Sciatic nerve (tissue), 2 donors: ENCODE measurements at places on chromosomes 16 and 17.

- no peak for DNase-seq
These were observed 67.3 kb downstream of the PHKB start for GRCh38 chr16:47528431-47528830.

GRCh38 chr17:79919164-79919585, 79.9 kb upstream of the CBX4 start:
- DNase-seq: peak; percentile 89

DNA sequence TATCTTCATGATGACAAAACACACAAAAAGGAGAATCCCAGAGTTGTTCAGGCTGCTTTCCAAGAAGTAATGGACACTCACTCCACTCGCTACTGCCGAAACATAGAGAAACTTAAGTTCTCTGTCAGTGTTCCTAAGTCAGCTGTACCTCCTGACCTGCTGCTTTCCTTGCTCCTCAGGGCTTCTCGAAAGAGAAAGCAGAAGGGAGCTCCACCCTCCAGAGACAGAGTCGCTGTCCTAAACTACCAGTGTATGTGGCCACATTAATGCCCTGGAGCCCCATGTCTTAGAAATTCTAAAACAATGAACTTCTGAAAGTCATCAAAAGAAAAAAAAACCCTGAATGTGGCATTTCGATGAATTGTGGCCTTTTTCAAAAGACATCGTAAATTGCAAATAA, 390.8 kb upstream of the MON1B start:
- DNase-seq: no peak

DNA sequence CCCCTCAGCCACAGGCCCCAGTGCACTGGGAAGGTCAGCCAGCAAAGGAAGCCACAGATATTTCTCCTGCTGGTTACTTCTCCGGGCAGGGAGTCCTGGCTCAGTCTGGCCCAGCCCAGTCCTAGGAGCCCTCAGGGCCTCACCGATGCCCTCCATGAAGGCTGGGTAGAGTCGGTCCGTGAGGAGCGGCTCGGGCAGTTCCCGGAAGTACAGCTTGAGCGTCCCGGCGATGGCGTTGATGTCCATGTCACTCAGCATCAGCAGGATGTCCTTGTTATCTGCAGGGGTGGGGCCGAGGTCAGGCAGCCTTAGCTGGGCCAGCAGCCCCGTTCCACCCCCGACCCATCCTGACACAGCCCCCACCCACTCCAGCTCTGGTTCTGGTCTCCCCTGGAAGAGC, 13.7 kb downstream of the TIMM22 start:
- no peak for DNase-seq

GRCh38 chr17:9247401-9247938, 226.2 kb downstream of the NTN1 start:
- no peak for DNase-seq

GRCh38 chr16:68760671-68761275, 23.7 kb downstream of the CDH1 start:
- no peak for DNase-seq

GRCh38 chr16:15601212-15601879, 41.6 kb downstream of the MARF1 start:
- DNase-seq: no peak

DNA sequence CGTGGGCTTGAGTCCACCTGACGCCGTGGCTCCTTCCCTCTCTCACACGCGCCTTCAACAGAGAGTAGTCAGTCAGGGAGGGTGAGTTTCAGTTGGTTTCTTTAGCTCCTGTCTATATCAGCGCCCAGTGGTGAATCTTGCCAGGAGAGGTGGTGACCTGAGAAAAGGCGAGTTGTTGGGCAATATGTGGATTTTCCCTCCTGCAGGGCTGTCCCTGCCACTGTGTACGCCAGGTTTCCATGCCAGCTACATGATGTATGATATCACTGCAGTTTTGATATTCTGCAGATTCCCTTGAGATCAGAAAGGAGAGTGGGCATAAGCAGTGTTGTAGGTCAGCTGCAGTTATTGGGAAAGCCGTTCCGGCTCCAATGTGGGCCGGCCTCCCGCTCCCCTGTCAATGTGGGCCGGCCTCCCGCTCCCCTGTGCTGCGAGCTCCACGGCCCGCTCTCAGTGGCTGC, 31.4 kb downstream of the BANP start:
- no peak for DNase-seq

DNA sequence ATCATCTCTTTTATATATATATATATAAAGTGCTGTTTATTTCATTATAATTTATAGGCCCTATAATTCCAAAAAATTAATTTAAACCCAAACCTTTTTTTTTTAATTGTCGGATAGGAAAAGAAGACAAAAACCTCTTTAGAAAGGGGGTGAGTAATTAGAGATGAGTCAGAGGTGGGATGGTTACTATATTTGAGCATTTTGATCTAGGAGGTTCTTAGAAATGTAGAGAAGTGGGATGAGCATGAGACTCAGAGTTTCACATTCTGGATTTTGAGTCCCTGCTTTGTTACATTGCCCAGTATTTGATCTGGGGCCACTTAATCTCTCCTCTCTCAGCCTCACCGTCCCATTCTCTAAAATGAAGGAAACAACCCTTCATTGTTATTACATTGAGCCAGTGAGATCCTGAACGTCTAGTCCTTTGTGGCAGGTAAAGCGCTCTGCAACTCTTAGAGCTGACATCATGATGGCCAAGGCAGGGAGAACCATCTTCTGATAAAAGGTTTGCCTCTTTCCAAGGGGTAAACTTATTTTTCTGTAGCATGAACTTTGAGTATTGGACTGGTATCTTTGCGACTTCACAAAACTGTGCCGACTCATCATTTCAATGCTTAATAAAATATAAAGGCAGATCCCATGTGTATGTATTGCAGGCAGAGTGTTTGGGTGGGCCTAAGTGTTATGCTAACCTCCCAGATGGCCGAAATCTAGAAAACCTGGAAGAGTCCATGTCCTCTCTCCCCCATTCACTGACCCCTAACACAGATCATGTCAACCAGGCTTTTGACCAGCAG, 21.3 kb downstream of the HS3ST3B1 start:
- no peak for DNase-seq

GRCh38 chr17:28643983-28644786, 773 bp downstream of the BLTP2 start:
- no peak for DNase-seq

DNA sequence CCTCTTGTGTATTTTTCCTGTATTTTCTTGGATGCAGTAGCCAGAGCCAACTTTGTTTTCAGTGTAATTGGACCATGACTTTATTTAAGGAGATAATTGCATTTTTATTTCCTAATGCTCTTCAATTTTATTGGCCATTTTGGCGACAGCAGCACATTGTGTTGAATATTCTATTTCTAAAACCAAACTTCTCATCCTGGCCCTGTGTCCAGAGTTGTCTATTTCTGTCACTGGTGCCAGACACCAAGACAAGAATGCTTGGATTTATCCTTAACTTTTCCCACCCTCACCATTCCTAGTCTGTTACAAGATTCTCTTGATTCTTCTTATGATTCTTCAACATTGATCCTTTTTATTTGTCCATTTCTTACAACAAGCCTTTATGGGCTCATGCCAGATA, 37.1 kb downstream of the ARHGAP44 start:
- DNase-seq: no peak

GRCh38 chr17:48374650-48375230, 55.3 kb downstream of the SKAP1 start:
- no peak for DNase-seq

GRCh38 chr17:3915581-3915994, 677 bp downstream of the P2RX1 start:
- no peak for DNase-seq

GRCh38 chr16:72850853-72851252, 197.1 kb downstream of the ZFHX3 start:
- peak; percentile 51 for DNase-seq

- DNase-seq: no peak
These were observed 123.2 kb downstream of the CPPED1 start for GRCh38 chr16:12680531-12680930.

GRCh38 chr16:58464047-58464915, 35.7 kb upstream of the NDRG4 start:
- DNase-seq: no peak

DNA sequence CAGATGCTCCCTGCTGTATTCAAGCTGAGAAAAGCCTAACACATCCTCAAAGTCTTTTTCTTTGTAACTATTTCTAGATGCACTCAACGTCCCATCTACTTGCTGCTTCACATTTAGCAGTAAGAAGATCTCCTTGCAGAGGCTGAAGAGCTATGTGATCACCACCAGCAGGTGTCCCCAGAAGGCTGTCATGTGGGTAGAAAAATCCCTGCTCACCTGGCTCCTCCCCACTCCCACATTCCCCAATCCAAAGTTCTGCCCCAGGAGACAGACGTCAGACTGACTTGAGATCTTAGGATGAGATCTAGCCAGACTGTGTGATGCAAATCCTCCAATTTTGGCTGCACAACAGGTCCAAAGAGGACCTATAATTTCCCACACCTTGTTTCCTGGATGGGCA, 1.1 kb downstream of the CCL13 start:
- DNase-seq: no peak

GRCh38 chr16:70746708-70747424, 54.1 kb downstream of the VAC14 start:
- no peak for DNase-seq

DNA sequence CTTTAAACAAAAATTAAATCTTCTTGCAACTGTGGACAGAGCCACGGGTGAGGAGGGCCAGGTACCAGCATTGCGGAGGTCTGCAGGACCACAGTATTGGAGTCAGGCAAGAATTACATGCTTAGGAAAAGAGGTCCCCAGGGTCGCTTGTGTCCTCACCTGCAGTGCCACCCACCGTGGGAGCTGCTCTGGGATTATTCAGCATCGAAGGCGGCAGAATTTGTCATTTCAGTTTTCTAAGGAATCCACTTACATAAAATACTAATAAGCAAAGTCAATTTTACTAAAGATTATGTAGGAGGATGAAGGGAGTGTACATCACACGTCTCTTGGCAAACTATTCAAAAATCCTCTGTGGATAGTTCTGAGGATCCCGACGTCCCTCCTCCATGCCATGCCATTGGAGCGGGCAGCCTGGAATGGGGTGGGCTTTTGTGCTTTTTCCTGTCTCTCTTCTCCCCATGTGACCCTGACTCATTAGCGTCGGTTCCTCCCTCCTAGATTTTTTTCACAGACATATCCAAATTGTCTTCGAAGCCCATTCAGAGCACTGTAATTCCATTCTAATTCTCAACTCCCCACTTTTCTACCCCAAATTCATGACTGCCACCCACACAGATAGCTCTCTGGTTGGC, 3.0 kb upstream of the PIK3R6 start:
- peak; percentile 21 for DNase-seq

GRCh38 chr16:82874271-82874670, 247.5 kb downstream of the CDH13 start:
- no peak for DNase-seq

GRCh38 chr16:76280421-76281215, 3.4 kb downstream of the CNTNAP4 start:
- no peak for DNase-seq
